IPS DF 6.9 (cell line): ENCODE measurements at places on chromosomes 3 and 15.

- DNase-seq: no peak
Measured at GRCh38 chr3:72625602-72626337, 222.5 kb downstream of the SHQ1 start.

DNA sequence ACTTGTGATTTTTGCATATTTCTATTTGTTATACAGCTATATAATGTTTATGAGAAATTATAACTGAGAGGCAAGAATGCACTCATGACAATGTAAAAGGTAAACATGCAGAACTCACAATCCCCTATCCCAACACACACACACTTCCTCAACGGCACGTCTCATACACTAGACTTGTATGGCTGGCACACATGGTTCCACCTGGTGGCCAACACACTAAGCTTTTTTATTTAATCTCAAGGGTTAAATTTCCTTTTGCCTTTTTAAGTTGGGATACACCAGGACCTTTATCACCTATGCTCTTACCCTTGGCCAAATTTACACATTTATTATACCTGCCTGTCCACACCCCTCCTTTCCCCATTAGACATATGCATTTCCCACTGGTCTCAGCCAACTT lies 88.6 kb upstream of the PSMD6 start:
- no peak for DNase-seq

DNA sequence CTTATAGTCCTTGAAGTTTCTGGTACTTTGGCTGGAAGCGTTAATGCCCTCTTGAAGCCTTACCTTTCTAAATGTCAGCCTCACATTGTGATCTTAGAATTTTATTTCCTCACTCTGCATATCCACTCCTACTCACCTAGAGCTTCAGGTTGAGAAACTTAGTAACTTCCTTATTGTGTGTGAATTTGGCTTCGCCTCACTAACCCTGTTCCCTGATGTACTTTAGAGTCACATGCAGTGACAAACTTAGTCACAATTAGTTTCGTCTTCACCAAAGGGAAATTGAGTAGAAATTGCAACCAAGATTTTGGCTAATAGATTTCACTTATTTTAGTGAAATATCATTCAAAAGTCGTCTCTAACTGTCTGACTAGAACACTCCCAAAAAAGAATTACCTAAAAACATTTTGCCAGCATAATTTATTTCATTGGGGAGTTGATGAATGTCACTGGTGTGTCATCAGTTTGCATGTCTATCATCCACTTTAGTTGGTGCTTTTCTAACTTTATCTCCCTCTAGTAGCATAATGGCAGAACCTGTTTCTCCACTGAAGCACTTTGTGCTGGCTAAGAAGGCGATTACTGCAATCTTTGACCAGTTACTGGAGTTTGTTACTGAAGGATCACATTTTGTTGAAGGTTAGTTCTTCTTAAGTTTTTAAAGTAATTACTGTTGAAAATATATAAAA lies 960 bp downstream of the MFN1 start:
- DNase-seq: no peak

GRCh38 chr3:190076601-190077394 lies 43.9 kb downstream of the P3H2 start:
- DNase-seq: no peak

DNA sequence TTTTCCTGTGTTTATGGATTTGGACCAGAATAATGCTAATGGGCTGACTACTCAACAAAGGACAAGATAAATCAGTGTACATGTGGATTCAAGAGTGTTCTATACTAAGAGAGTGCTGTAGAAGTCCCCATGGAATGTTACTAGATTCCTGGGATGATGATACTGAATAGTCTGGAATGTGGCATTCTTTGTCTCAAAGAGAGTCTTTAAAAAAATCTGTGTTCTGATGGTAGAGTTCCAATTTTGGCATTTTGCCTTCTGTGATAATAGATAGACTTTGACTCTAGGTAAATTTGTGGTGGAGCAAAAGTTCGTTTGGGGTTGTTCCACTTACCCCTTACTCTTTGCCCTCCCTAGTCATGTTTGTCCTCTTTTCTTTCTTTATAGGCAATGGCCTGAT lies 43.7 kb downstream of the NMD3 start:
- no peak for DNase-seq

- no peak for DNase-seq
Measured at GRCh38 chr15:80123034-80123433, 29.8 kb upstream of the FAH start.

- no peak for DNase-seq
Measured at GRCh38 chr3:116440196-116440595, 5.1 kb downstream of the LSAMP start.

DNA sequence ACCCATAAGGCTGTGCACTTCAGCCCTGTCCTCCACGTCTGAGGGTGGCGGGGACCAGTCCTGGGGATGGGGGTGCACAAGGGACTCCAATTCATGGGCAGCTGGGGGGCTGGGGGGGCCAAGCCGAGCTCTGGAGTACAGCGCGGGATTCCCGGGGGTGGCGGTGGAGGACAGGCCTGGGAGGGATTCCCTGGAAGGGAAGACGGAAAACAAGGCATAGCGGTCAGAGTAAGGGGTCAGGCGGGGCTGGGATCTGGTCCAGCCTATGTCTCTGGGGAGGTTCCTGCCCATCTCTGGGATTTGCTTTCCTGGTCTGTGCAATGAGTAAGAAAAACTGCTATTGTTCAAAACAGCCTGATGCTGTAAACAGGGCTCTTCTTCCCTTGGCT lies 8.1 kb upstream of the IGDCC3 start:
- DNase-seq: no peak

GRCh38 chr15:89531796-89532537 lies 35.6 kb upstream of the RHCG start:
- no peak for DNase-seq

GRCh38 chr3:174153871-174154270 lies 705.3 kb upstream of the NAALADL2 start:
- DNase-seq: no peak
